ENCODE measurements at places on chromosomes 6 and 20. TPM values are rescaled to one million over a fixed set of nuclear protein-coding genes. Genes with fewer than 3 reads are reported as not detected.

Gene HLA-DOB
- total RNA-seq = 2.2 TPM

Gene GGTLC1
- total RNA-seq = not detected

Gene OLIG3
- not detected for total RNA-seq

Gene SDHAF4
- 6.7 TPM for total RNA-seq

Gene SLC22A2
- not detected for total RNA-seq

Gene SAMD10
- 11.6 TPM for total RNA-seq

Gene RRAGD
- total RNA-seq = 1.5 TPM

Gene TCP11
- total RNA-seq = not detected

Gene KIAA0408
- not detected for total RNA-seq

Gene SERPINB6
- 76.5 TPM for total RNA-seq

Gene EFCAB8
- not detected for total RNA-seq

Gene MEI4
- total RNA-seq = not detected

Gene FOXA2
- total RNA-seq = 20.8 TPM
